ENCODE measurements at places on chromosomes 5 and 9. TPM values are rescaled to one million over a fixed set of nuclear protein-coding genes. Genes with fewer than 3 reads are reported as not detected.

Gene IGIP
- total RNA-seq: 10.0 TPM

Gene PTGR1
- total RNA-seq: not detected

DNA sequence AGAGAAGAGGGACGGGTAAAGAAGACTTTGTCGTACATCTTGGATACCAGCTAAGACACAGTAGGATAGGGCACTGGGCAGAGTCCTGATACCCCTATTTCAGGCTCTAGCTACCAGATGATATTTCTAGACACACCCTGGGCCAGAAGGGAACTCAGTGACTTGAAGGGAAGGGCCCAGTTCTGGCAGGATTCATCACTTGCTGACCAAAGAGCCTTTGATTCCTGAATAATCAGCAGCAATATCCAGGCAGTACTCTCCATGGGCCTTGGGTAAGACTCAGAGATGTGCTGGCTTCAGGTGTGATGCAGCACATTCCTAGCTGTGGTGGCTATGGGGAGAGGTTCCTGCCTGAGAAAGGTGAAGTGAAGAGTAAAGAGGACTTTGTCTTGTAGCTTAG, 40.7 kb downstream of the TPD52L3 start:
- DNase-seq: no peak

Gene CTSL
- total RNA-seq: 0.74 TPM

DNA sequence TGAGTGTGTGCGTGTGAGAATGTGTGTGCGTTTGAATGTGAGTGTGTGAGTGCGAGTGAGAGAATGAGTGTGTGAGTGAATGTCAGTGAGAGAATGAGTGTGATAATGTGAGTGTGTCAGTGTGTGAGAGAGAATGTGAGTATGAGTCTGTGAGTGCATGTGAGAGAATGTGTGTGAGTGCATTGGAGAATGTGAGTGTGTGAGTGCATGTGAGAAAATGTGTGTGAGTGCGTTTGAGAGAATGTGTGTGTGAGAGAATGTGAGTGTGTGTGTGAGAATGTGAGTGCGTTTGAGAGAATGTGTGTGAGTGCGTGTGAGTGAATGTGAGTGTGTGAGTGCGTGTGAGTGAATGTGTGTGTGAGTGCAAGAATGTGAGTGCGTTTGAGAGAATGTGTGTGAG, 39.0 kb upstream of the LHX2 start:
- no peak for DNase-seq

Gene HSPA5
- 42.6 TPM for total RNA-seq

DNA sequence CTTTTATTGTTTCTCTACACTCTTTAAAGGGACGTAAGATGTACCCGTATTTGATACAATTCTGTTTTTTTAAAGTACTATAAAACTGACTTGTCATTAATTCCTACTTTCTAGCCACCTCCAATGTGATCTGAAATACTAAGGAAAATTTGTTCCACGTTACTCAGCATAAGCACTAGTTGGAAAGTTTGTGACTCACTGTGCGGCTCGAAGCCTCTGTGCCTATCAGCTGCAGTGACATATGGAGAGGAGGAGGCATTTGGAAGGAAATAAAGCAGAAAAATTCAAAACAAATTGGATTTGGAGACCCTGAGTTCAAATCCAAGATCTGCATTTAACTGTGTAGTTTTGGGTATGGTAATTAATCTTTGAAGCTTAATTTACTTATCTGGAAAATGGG, 339.3 kb downstream of the BRINP1 start:
- no peak for DNase-seq

Gene KIAA0825
- 3.0 TPM for total RNA-seq

GRCh38 chr9:123191260-123191659, 77.1 kb downstream of the STRBP start:
- DNase-seq: no peak

Gene SLC1A1
- 0.54 TPM for total RNA-seq

- DNase-seq: no peak
Measured at GRCh38 chr9:130459941-130460669, 15.3 kb downstream of the ASS1 start.

DNA sequence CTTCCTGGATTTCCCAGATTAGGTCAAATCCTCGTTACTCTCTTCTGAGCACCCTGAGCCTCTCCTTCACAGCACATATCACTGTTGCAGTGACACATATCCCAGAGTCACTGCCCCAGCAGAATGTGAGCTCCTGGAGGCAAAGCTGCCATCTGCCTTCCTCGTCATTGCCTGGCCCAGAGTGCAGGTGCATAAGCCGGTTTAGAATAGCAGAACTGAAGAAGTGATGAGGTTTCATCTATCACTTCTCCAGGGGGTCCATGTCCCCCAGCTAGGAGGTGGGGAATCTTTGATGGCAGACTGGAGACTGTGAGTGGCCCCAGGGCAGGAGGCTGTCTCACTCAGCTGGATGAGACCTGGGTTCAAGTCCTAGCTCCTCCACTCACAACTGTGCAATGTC, 25.8 kb downstream of the NIPAL4 start:
- DNase-seq: peak; percentile 77

DNA sequence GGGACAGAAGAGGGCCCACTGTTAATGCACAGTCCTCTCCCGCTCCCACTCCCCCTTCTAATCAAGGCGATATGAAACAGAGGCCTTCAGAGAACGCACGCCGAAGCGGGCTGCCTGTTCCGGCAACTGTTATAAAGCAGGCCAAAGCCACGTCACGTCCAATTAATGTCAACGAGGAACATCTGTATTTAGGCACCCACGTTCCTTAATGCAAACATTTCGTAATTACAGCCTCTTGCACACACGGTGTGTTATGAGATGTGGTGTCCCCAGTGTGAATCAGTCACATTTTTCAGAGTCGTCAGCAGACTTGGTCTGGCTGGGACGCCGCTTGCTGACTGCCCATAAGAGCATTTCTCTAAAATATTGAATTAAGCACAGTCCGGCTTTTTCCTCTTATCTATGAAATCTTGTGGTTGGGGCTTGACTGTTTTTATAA, 339.0 kb downstream of the NSG2 start:
- DNase-seq: no peak

GRCh38 chr5:29939988-29940387, 1253.5 kb upstream of the CDH6 start:
- no peak for DNase-seq

GRCh38 chr9:86774116-86774515, 173.2 kb downstream of the GAS1 start:
- DNase-seq: no peak

Gene LYSMD3
- total RNA-seq: 23.7 TPM

All from B cell (primary cell).